ENCODE measurements at places on chromosomes 7 and 10.

DNA sequence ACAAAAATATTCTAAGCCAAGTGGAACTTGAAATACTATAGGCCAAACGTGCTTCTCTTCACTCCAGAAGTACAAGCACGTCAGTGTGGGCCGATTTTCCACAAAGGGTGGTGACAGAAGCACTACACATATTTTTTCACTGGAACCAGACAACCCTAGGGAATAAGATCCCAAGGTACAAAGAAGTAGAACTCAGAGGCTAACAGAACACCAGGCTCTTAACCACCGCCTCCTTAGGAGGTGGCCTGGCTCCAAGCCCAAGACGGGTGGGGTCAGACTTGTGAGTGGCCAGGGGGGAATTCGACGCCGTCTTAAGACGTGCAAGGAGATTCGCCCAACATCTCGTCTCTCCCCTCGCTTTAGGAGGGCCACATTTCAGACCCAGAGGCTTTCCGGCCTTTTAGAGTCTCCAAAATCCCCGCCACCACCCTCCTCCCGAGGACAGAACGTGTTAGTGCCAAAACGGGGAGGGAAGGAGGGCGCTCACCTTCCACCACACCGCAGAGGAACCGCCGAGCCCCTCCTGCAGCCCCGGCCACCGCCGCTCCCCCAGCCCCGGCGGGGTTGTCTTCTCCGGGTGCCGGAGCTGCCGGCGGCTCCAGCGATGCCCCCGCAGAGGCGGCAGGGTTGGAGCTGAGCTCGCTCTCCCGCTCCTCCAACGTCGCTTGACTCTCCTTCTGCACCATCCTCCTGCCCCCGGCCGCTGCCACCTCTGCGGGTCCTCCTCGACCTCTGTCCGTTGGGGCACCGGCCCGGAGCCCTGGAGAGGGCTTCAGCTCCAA is 716 bp downstream of the OGA start:
- no peak for DNase-seq

GRCh38 chr7:74006032-74006431 is 21.9 kb upstream of the ELN start:
- no peak for DNase-seq

GRCh38 chr10:78336402-78336791 is 302.7 kb downstream of the RPS24 start:
- no peak for DNase-seq

- DNase-seq, result no peak
Measured at GRCh38 chr10:32104181-32104580, 48.0 kb upstream of the KIF5B start.

DNA sequence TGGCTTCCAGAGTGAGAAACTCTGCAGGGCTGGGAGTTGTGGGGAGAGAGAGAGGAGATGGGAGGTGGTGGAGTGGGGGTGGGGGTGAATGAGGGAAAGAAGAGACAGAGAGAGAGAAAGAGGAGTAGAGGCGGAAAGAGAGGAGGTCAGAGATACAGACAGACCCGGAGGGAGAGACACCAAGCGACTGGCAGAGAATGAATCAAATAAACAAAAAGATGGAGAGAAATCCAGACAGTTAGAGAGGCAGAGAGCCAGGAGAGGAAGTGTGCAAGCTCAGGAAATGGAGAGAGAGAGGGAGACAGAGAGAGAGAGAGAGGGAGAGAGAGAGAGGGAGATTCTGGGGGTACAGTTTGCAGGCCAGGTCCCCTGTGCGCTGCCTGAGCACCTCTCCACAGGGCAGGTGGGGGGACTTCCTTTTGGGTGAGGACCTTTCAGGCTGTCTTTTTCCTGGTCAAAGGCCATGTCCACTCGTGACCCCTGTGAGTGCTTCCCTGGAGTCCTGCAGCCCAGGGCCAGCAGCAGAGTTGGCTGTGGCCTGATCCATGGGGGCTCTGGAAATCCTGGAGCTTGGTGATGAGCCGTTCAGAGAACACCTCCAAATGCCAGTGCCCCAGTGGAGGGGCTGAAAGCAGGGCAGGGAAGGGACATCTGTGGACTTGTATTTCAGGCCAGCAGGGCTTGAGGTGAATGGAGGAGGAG is 25.0 kb upstream of the PCBD1 start:
- DNase-seq, result no peak

DNA sequence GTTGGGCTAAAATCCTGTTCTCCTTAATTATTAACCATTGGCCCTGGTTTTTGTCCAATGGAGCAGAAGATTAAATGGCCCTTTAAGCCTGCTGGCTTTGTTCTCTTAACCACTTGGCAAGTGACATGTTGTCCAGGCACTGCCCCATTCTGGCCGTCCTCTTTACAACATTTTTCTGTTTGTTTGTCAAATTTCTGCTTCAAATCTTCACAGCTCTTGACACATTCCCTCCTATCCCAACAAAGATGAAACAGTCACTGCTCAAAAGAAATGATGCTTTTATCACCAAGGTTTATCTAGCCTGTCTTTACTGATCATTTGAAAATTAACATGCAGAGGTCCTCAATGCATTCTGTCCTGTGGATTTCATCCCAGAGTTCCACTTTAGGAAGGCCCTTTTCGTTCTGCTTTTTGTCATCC is 700.4 kb downstream of the KCNMA1 start:
- no peak for DNase-seq

DNA sequence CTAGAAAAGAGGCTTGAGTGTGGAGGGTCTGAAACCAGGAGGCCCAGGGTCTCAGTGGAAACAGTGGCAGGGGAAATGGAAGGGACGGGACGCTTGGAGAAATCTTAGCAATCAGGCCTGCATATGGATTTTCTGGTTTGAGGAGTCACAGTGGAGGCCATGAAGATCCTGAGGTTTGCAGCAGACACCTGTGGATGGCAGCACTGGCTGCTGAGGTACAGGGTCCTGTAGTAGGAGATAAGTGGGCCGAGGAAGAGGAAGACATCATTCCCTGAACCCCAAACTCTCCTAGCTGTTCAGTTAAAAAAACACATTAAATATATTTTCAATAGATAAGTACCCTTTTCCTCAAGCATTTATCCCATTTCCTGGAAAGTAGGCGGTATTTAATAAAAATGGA is 208.8 kb upstream of the IGFBP3 start:
- DNase-seq, result no peak

All from CD4-positive, alpha-beta T cell treated with Interferon gamma for 1 hour (primary cell).